A549 treated with Hydrocortisone at 1 μM for 4 hours (cell line): ENCODE measurements at places on chromosomes 6 and 20. TPM values are rescaled to one million over a fixed set of nuclear protein-coding genes. Genes with fewer than 3 reads are reported as not detected.

The IPCEF1 gene
- 0.03 to 0.15 TPM (median 0.15 TPM) in 5 replicates for total RNA-seq

The WFDC5 gene
- not detected in 5 replicates for total RNA-seq

The CFAP61 gene
- total RNA-seq = 0.20 to 0.80 TPM (median 0.47 TPM) in 5 replicates

The NOTCH4 gene
- total RNA-seq = 0.57 to 0.80 TPM (median 0.75 TPM) in 5 replicates

The UST gene
- total RNA-seq = 3.0 to 5.0 TPM (median 4.5 TPM) in 5 replicates

The DSP gene
- 31.5 to 60.6 TPM (median 41.5 TPM) in 5 replicates for total RNA-seq

The COL11A2 gene
- total RNA-seq = 0.52 to 0.93 TPM (median 0.73 TPM) in 5 replicates

The CYP24A1 gene
- total RNA-seq = 58.6 to 103 TPM (median 91.3 TPM) in 5 replicates

The MTFR2 gene
- total RNA-seq = 10.9 to 14.8 TPM (median 12.3 TPM) in 5 replicates
